ENCODE measurements at places on chromosomes 12 and 14. TPM values are rescaled to one million over a fixed set of nuclear protein-coding genes. Genes with fewer than 3 reads are reported as not detected.

PRH2 gene
- total RNA-seq: not detected

DNA sequence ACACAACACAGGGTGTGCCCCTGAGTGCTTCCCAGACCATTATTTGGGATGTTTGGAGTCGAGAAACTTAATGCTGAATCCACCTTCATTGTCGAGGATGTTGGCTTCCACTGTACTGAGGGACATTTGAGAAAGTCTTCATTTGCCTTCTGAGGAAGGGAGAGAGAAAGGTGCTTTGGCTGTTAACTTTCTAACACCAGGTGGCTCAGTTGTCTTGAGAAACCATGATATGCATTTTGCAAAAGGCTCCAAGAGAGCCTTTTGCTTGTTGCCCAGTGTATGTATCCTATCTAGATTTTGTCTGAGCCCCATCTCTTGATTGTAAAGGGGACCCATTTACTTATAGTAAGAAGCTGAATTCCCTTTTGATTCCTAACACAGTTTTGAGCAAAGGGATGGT lies 28.6 kb upstream of the NRXN3 start:
- no peaks in the 10 kb centered on the region for H3K4me1 ChIP-seq
- no peaks in the 10 kb centered on the region for H3K36me3 ChIP-seq
- H3K4me3 ChIP-seq: no peak overlapping the region
- H3K27me3 ChIP-seq: no peaks in the 10 kb centered on the region
- no peak overlapping the region for H3K27ac ChIP-seq

ASCL1 gene
- not detected for total RNA-seq

RDH16 gene
- 0.07 TPM for total RNA-seq

NDRG2 gene
- total RNA-seq: 27.4 TPM

Measured in HepG2 (cell line).